Lung (tissue), 17 donors: ENCODE measurements at places on chromosomes 3 and 15. TPM values are rescaled to one million over a fixed set of nuclear protein-coding genes. Genes with fewer than 3 reads are reported as not detected.

GRCh38 chr3:41846850-41847249 lies 115.1 kb downstream of the ULK4 start:
- no peaks in the 10 kb centered on the region for H3K27me3 ChIP-seq
- no peaks in the 10 kb centered on the region for H3K4me1 ChIP-seq
- H3K4me3 ChIP-seq = no peak overlapping the region
- DNase-seq = no peak

- H3K36me3 ChIP-seq = no peaks in the 10 kb centered on the region
- no peaks in the 10 kb centered on the region for H3K27me3 ChIP-seq
- DNase-seq = no peak
Measured at GRCh38 chr15:63474810-63475316, 29.5 kb upstream of the USP3 start.

DNA sequence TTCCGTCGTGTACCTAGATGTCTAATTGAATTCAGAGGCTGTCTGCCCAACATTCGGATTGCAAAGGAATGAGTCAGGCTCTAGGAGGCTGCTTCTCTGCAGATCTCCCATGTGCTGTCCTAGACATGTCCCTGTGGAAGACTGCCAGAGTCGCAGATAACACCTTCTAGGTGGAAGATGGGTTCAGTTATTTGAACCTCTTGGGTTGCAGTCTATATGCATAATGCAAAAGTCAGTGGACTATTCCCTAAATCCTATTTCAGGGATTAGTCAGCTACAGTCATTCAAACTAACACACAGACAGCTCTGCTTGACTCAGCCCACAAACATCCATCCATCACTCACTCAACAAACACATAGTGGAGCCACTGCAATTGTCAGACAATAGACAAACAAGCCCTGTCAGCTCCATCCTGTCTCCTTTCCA lies 300.0 kb upstream of the CTNNB1 start:
- no peak overlapping the region for H3K4me3 ChIP-seq
- no peak for DNase-seq
- H3K27me3 ChIP-seq = no peaks in the 10 kb centered on the region
- H3K36me3 ChIP-seq = no peaks in the 10 kb centered on the region

Gene SCN5A
- polyA plus RNA-seq = 0.02 TPM

Gene SPSB4
- polyA plus RNA-seq = 0.65 TPM
